ENCODE measurements at places on chromosomes 1 and 21.

GRCh38 chr1:109783436-109783835 is 19.7 kb upstream of the EPS8L3 start:
- no peak for DNase-seq

DNA sequence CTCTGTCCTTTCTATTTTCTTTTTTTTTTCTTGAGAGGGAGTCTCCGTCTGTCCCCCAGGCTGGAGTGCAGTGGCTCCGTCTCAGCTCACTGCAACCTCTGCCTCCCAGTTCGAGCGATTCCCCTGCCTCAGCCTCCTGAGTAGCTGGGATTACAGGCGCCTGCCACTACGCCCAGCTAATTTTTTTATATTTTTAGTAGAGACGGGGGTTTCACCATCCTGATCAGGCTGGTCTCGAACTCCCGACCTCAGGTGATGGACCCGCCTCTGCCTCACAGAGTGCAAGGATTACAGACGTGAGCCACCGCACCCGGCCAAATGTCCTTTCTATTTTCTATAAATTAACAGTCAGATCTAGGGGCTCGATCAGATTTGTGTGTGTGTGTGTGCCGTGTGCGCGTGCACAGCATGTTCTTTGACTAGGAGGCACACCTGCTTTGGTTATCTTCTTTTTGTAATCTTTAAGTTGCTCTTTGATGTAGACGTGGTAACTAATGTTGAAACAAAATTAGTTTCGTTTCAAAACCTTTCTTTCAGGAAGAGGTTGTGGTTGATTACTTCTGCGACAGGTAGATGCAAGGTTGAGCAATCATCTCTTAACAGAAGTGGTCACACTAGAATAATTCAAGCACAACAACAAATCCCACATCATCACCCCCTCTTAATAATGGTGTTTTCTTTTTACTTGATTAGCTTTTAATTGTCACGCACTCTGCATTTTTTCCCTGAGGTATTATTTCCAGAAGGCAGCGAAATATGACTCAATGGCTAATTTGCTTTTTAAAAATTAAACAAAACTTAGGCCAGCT is 779 bp upstream of the DEGS1 start:
- DNase-seq: peak; percentile 41

DNA sequence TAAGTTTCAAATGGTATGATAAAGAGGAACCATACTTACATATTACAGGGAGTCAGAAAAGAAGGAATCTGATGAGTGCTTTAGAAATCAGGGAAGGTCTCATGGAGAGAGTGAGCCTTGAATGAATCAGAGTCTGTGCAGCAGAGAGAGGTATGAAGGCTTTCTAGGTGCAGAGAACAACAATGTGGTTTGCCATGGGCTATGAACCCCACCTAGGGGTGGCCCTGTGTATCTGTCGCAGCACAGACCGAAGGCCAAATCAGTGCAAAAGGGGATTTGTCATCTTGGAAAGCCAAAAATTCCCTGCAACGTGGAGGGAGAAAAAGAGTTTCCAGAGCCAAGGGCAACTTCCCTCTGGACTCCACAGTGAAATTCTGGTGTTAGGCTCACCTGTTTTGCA is 3.5 kb downstream of the PAPPA2 start:
- DNase-seq: no peak

GRCh38 chr1:118137900-118138299 is 47.1 kb downstream of the SPAG17 start:
- DNase-seq: no peak

DNA sequence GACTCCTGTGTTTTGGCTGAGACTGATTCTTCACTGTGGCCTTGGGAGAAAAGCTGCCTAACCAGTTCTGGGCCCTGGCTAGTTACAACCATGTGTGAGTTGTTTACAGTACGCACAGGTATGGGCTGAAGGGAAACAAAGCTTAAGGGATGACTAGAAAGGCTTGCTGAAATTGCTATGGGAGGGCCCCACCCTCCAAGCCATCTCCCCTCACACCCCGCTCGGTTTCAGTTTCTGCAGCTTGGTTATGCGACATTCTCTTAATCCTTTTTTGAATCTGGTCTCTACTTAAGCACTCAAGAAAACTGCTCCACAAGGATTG is 43.1 kb downstream of the PBX1 start:
- DNase-seq: no peak

DNA sequence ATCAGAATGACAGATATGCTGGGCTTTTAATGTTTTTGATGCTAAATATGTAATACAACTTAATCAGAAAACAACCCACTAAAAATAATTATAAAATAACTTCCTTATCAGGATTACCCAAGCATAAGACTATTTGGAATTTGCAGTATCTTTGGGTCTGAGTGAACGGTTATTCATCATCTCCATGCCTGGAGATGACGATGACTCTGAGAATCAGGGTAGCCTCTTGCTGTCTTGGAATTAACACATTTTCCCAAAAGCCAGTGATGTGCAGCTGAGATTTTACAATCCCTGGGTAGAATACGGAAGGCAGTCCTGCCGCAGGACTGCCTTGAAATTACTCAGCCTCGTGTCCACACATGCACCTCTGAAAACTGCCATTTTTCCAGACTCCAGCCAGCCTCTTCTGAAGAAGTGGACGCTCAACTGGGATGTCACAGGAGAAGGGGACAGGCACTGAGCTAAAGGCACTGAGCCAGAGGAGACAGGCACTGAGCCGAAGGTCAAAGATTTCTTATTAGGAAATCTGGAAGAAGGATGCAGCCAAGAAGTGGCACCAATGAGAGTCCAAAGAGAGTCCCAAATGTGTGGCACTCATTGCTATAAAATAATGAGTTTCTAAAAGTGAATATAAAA is 85.5 kb downstream of the PGBD5 start:
- DNase-seq: no peak

GRCh38 chr1:32330558-32331151 is 5.4 kb downstream of the MARCKSL1 start:
- no peak for DNase-seq

DNA sequence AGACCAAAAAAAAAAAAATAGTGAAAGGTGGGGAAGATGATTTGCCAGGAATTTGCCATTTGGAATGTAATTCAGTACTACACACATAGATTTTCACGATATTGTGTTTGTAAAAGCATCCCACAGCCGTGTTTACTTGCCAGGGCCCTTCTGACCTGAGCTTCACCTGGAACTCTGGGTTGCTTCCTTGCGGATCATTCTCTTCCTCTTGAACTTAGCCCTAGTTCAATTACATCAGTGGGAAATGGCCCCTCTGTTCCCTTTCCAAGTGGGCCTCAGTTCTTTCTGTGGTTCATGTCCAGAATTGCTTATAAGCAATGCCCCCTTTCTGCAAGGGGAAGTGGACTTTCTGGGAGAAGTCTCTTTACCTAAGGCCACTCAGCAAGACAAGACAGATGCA is 41.0 kb downstream of the ABCA4 start:
- no peak for DNase-seq

DNA sequence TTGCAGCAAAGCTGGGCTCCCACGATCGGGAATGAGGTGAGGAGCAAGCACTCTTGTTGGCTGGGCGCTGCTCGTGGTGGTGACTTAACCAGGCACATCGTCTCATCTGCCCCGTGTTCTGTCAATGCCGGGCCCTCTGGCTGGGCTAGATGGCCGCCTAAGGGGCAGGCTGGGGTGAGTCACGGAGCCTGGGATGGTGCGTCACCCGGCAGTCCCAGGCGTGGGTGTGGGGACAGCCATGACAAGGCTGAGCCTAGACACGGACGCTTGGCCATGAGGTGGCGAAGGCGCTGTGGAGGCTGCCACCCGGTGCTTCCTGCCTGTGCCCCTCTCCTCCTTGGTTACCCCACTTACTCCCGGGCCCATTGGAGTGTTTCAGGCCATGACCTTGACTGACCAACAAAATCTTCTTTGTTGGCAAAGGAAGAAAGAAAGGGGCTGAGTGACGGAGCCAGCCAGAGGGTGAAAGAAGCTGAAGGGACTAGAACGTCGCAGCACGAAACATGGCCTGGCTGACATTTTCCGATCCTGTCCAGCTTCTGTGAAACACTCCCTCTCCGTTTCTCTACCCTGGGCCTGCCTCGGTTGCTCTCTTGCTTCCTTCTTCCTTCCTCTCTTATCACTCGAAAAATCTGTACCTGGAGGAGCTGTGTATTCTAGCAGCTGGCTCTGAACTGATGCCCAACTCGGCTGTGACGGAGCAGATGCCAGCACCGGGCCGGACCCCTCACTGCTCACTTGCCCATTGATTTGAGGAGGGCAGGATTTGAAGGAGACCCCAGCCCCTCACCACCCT is 596 bp downstream of the CD247 start:
- DNase-seq: peak; percentile 90

DNA sequence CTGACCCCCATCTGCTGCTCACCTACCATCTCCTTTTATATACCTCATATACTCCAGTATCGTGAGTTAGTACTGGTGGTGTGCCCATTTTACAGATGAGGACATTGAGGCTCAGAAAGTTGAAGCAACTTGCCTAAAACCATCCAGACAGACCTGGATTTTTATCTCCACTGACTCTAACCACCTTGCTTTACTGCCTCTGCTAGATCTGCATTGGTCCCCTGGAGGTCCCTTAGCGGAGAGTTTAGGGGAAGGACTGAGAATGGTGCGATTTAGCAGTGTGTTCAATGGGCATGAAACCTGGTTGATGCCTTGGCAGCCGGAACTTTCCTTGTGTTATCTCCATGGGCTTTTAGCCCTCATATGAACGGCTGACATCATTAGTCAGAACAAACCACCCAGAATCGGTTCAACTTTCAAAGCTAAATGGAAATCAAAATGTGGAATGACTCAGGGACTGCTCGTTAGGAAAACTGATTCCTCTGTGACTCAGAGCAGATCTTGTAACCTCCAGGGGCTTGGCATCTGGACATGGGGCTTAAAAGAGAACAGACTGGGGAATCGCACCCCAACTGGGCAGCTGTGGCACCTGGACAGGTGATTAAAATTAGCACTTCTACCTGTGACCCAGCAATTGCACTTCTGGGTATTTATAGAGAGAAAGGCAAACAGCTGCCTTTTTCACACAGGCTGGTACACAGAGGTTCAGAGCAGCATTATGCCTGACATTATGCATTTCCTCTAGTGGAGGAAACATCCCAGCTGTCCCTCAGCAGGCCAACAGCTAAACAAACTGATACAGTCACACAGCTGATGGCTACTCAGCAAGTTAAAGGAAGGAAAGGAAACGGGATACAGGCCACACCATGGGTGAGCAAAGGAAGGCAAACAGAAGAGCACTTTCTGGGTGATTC is 25.3 kb downstream of the TMEM51 start:
- no peak for DNase-seq

- DNase-seq: peak; percentile 74
These were observed 8.9 kb downstream of the VPS26C start for GRCh38 chr21:37257967-37258877.

GRCh38 chr1:221643404-221644144 is 98.3 kb downstream of the DUSP10 start:
- DNase-seq: no peak

DNA sequence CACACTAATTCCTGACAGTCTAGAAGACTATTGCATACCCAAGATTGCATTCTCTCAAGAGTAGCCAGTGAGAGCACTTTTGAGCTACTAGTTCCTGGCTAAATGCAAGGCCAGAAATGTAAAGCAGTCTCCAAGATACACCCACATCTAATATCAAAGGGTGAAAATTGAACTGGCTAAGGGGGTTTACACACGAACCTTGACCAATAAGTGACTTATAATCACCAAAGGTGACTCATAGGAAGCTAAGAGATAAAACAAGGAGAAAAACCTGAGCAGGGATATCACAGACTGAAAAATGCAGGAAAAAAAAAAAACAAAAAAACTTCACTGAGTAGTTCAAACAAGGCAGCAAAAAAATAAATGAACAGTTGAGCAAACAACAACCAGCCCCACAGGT is 172.2 kb upstream of the RRP15 start:
- DNase-seq: no peak

Data from stimulated activated CD4-positive, alpha-beta T cell treated with anti-CD3 and anti-CD28 coated beads, Interleukin-4, amount 100 ng/mL, for 4 hours (primary cell).